Naive thymus-derived CD4-positive, alpha-beta T cell (primary cell): ENCODE measurements at places on chromosomes 16 and 17. TPM values are rescaled to one million over a fixed set of nuclear protein-coding genes. Genes with fewer than 3 reads are reported as not detected.

GRCh38 chr16:30359871-30360170 lies 4.7 kb upstream of the CD2BP2 start:
- H3K4me1 ChIP-seq = peaks cover 5% of the 10 kb centered on the region
- H3K27me3 ChIP-seq = no peaks in the 10 kb centered on the region
- peaks cover 51% of the 10 kb centered on the region for H3K36me3 ChIP-seq
- H3K4me3 ChIP-seq = no peak overlapping the region
- H3K27ac ChIP-seq = no peak overlapping the region

- no peak overlapping the region for H3K4me3 ChIP-seq
- no peaks in the 10 kb centered on the region for H3K27me3 ChIP-seq
- H3K4me1 ChIP-seq = no peaks in the 10 kb centered on the region
- H3K36me3 ChIP-seq = peaks cover 42% of the 10 kb centered on the region
Observed at GRCh38 chr17:28693869-28694268, 17.8 kb downstream of the PROCA1 start.

DNA sequence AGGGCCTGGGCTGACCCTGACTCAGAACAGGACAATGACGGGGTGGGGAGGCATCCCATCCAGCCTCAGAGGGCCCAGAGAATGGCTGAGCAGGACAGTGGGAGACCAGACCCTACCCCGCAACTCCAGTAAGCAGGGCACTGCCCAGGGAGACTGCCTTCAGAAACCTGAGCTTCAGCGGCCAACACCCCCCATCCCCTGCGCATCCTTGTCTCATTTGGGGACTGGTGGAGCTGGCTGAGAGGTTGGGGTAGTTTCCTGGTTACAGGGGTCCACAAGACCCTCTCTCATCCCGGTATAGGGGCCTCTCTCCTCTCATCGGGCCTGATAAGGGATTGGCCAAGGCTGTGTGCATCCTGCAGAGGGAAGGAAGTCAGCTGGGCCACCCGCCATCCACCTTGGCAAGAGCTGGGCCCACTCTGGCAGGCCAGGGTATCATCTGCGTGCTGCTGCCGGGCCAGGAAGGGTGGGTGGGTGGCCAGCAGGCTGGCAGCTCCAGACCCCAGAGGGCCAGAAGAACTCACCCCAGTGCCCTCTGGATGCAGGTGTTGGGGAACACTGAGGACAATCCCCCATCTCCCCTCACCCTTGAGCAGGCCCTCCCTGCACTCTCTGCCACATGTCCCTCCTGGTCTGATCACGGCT lies 229.1 kb downstream of the KATNIP start:
- no peak overlapping the region for H3K4me3 ChIP-seq
- DNase-seq = no peak
- H3K27me3 ChIP-seq = no peaks in the 10 kb centered on the region
- H3K4me1 ChIP-seq = no peaks in the 10 kb centered on the region
- no peak overlapping the region for H3K27ac ChIP-seq

GRCh38 chr16:17964196-17964595 lies 372.3 kb downstream of the NPIPA8 start:
- H3K27ac ChIP-seq = no peak overlapping the region
- no peak for DNase-seq
- H3K4me1 ChIP-seq = no peaks in the 10 kb centered on the region
- no peak overlapping the region for H3K4me3 ChIP-seq
- no peaks in the 10 kb centered on the region for H3K36me3 ChIP-seq

- no peak overlapping the region for H3K4me3 ChIP-seq
- no peak for DNase-seq
- no peaks in the 10 kb centered on the region for H3K27me3 ChIP-seq
- H3K4me1 ChIP-seq = no peaks in the 10 kb centered on the region
Observed at GRCh38 chr16:80092681-80093080, 448.1 kb upstream of the DYNLRB2 start.

- H3K4me1 ChIP-seq = no peaks in the 10 kb centered on the region
- no peaks in the 10 kb centered on the region for H3K36me3 ChIP-seq
- no peak overlapping the region for H3K4me3 ChIP-seq
- no peak for DNase-seq
- no peak overlapping the region for H3K27ac ChIP-seq
Observed at GRCh38 chr17:20922128-20922670, 120.6 kb downstream of the USP22 start.

DNA sequence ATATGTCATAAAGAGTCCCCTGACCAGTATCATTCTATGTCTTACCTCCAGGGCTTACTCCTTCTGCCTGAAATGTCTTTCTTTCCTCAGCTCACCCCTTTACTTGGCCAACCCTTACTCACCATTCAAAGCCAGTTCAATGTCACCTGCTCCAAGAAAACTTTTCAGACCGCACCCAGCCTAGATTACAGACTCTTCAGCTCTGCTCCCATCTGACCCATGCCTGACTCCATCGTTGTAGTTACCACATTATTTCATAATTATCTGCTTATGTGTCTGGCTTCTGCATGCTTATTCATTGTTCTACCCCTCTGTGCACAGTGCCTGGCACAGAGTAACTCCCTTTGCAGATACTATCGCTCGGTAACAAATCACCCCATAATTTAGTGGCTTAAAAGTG lies 62.5 kb upstream of the TOB1 start:
- H3K27me3 ChIP-seq = no peaks in the 10 kb centered on the region
- no peak overlapping the region for H3K27ac ChIP-seq
- no peak overlapping the region for H3K4me3 ChIP-seq
- no peaks in the 10 kb centered on the region for H3K36me3 ChIP-seq
- DNase-seq = no peak

GRCh38 chr17:50110591-50111349 lies 15.6 kb downstream of the PDK2 start:
- no peaks in the 10 kb centered on the region for H3K27me3 ChIP-seq
- no peaks in the 10 kb centered on the region for H3K4me1 ChIP-seq
- no peak overlapping the region for H3K27ac ChIP-seq
- no peak for DNase-seq
- no peaks in the 10 kb centered on the region for H3K36me3 ChIP-seq

GRCh38 chr17:49979748-49980479 lies 10.9 kb downstream of the DLX4 start:
- DNase-seq = no peak
- H3K4me1 ChIP-seq = no peaks in the 10 kb centered on the region
- H3K4me3 ChIP-seq = no peak overlapping the region
- no peak overlapping the region for H3K27ac ChIP-seq

- H3K27me3 ChIP-seq = no peaks in the 10 kb centered on the region
- no peak overlapping the region for H3K4me3 ChIP-seq
- no peaks in the 10 kb centered on the region for H3K36me3 ChIP-seq
- H3K27ac ChIP-seq = no peak overlapping the region
Observed at GRCh38 chr17:10814075-10814474, 10.2 kb upstream of the TMEM238L start.

GRCh38 chr16:10935226-10935915 lies 6.9 kb downstream of the DEXI start:
- no peaks in the 10 kb centered on the region for H3K36me3 ChIP-seq
- no peak overlapping the region for H3K27ac ChIP-seq
- no peak for DNase-seq
- no peaks in the 10 kb centered on the region for H3K27me3 ChIP-seq

- no peak for DNase-seq
- no peaks in the 10 kb centered on the region for H3K36me3 ChIP-seq
- H3K27ac ChIP-seq = no peak overlapping the region
- H3K27me3 ChIP-seq = no peaks in the 10 kb centered on the region
Observed at GRCh38 chr16:89026121-89026612, 49.2 kb upstream of the CBFA2T3 start.

DNA sequence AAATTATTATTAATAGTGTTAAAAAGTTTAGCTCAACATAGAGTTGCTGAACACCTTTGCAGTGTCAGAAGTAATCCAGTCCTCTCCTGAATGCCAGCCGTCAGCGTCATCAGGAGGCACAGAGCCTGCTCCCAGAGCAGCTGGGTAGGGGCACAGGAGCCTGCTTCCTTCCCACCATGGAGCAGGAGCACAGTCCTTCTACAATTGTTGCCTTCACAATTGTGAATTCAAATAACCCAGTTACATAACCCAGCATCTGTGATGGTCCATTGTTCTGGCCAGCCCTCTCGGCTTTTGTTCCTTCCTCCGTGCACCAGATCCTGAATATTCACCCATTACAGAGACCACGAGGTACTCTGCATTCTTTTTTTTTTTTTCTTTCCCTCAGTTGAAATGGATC lies 393.9 kb upstream of the MAF start:
- no peaks in the 10 kb centered on the region for H3K27me3 ChIP-seq
- no peak for DNase-seq
- H3K27ac ChIP-seq = no peak overlapping the region

DNA sequence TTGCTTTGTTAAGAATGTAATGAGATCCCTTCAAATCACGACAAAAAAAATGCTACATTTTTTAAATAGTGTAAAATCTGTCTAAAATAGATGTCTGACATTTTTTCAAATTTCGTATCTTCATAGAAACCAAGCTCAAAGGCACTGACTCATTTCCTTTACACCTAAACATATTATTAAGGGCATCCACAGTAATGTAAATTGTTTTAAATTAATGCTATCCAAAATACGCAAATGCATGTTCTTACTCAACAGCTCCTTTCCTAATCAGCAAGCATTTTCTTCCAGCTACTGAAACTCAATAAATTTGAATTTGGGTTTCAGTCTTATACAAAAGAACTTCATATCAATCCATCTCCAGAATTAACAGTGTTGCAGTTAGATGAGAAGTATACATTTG lies 4.3 kb downstream of the C16orf87 start:
- no peaks in the 10 kb centered on the region for H3K27me3 ChIP-seq
- no peaks in the 10 kb centered on the region for H3K36me3 ChIP-seq
- H3K4me3 ChIP-seq = no peak overlapping the region
- peaks cover 9% of the 10 kb centered on the region for H3K4me1 ChIP-seq

DNA sequence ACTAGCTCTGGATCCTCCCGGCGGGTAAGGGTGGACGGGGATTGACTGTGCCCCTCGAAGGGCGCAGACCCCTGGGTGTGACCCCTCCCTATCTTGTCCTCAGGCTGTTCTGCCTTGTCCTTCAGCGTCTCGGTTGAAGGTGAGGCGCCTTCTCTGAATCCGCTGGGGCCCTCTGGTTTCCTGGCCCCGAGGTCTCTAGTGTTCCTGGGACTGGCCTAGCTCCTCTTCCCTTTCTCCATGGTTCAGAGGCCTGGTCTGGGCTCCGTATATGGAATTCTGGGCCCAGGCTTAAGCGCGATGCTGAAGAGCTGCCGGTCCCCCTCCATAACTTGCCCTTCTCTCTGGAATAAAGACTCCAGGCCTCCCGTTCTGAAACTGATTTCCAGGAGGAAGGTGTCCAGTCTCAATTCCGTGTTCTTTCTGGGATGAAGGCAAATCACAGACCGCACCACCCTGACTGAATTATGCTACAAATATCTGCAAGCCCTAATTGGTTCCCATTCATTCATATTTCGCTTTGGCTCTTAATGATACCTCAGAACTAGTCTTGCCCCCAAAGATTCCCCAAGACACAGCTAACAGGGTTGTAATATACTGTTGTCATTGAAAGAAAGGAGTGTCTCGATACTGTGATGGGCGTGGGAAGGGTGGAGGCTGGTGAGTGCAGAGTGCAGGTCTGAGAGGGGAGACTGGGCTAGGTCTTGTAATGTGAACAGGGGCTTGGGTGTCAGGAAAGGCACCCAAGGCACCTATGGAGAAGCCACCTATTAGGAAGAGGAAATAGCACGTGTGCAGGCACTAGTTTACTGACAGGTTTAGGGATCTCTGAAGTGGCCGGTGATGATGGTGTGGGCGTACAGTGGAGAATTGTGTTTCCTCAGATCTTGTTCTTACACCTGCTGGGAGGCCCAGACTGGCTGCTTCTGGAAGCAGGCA lies 851 bp downstream of the EDC4 start:
- DNase-seq = no peak
- H3K27me3 ChIP-seq = no peaks in the 10 kb centered on the region
- H3K4me1 ChIP-seq = peaks cover 30% of the 10 kb centered on the region
- peak overlapping the region; percentile 88 for H3K4me3 ChIP-seq

- no peaks in the 10 kb centered on the region for H3K27me3 ChIP-seq
- H3K4me3 ChIP-seq = no peak overlapping the region
- H3K27ac ChIP-seq = no peak overlapping the region
- no peaks in the 10 kb centered on the region for H3K4me1 ChIP-seq
- no peaks in the 10 kb centered on the region for H3K36me3 ChIP-seq
Observed at GRCh38 chr16:78146807-78147206, 47.4 kb downstream of the WWOX start.

- no peak overlapping the region for H3K4me3 ChIP-seq
- no peak for DNase-seq
- H3K27ac ChIP-seq = no peak overlapping the region
- H3K4me1 ChIP-seq = no peaks in the 10 kb centered on the region
- peaks cover 14% of the 10 kb centered on the region for H3K27me3 ChIP-seq
Observed at GRCh38 chr17:1907216-1907631, 77.4 kb downstream of the RPA1 start.

GRCh38 chr17:39962642-39963220 lies at the start of gene GSDMA:
Gene GSDMA (plus strand): TSS chr17:39963004. CDS start chr17:39965688, 2,684 bp downstream.
- H3K4me3 ChIP-seq = no peak within 1 kb of the TSS
- H3K4me1 ChIP-seq = peaks cover 13% of the 10 kb centered on the region
- H3K27ac ChIP-seq = no peak within 1 kb of the TSS

DNA sequence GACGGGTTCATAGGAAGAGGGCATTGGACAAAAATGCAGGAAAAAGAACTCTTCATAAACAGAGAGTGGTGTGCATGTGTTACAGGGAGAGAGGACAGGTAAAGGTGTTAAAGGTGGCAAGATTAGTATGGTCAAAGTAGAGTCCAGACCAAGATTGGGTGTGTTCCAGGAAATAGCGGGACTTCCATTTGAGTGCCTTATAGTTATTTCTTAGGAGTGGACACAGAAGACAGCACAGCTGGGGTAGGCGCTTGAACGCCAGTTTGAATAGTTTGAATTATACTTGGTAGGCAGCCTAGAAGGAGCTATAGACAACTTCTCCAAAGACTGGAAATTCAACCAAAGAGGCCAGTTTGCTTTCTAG lies 63.4 kb downstream of the MAP2K6 start:
- no peak for DNase-seq
- no peaks in the 10 kb centered on the region for H3K27me3 ChIP-seq
- no peak overlapping the region for H3K27ac ChIP-seq
- no peaks in the 10 kb centered on the region for H3K36me3 ChIP-seq

- H3K4me3 ChIP-seq = no peak overlapping the region
- H3K36me3 ChIP-seq = no peaks in the 10 kb centered on the region
- H3K4me1 ChIP-seq = no peaks in the 10 kb centered on the region
- no peaks in the 10 kb centered on the region for H3K27me3 ChIP-seq
- no peak overlapping the region for H3K27ac ChIP-seq
Observed at GRCh38 chr17:29331708-29332085, 37.7 kb upstream of the NUFIP2 start.

GRCh38 chr17:50662632-50663225 lies 28.0 kb downstream of the ABCC3 start:
- H3K36me3 ChIP-seq = no peaks in the 10 kb centered on the region
- no peak overlapping the region for H3K4me3 ChIP-seq
- H3K4me1 ChIP-seq = no peaks in the 10 kb centered on the region
- H3K27me3 ChIP-seq = no peaks in the 10 kb centered on the region
- no peak overlapping the region for H3K27ac ChIP-seq

Gene JPT1
- total RNA-seq = 29.3 TPM

Gene SP6
- total RNA-seq = not detected

Gene SGCA
- not detected for total RNA-seq

Gene HNF1B
- total RNA-seq = not detected

Gene RAMP2
- not detected for total RNA-seq

Gene ACAP1
- 666 TPM for total RNA-seq

Gene KRTAP4-4
- total RNA-seq = not detected

Gene KIFC3
- total RNA-seq = 2.2 TPM

Gene OTOA
- total RNA-seq = 0.11 TPM

Gene FSCN2
- 0.68 TPM for total RNA-seq

Gene COG8
- 30.0 TPM for total RNA-seq

Gene SHMT1
- total RNA-seq = 39.2 and 44.0 TPM in 2 replicates

Gene AMDHD2
- 102 TPM for total RNA-seq
